Left ventricle myocardium inferior (tissue), 1 donor: ENCODE measurements at places on chromosomes 11 and 22. TPM values are rescaled to one million over a fixed set of nuclear protein-coding genes. Genes with fewer than 3 reads are reported as not detected.

Gene FDXACB1
- total RNA-seq = 0.93 TPM

Gene MRGPRX4
- total RNA-seq = not detected

Gene ADAMTS15
- 22.9 TPM for total RNA-seq

Gene ATP6V1E1
- total RNA-seq = 213 TPM

Gene CARD16
- 8.3 TPM for total RNA-seq

Gene PAMR1
- 12.9 TPM for total RNA-seq

Gene KCNJ1
- not detected for total RNA-seq

Gene KCNE3
- 4.3 TPM for total RNA-seq

- DNase-seq = peak; percentile 35
Observed at GRCh38 chr11:15800111-15800800, 556.1 kb downstream of the SOX6 start.

DNA sequence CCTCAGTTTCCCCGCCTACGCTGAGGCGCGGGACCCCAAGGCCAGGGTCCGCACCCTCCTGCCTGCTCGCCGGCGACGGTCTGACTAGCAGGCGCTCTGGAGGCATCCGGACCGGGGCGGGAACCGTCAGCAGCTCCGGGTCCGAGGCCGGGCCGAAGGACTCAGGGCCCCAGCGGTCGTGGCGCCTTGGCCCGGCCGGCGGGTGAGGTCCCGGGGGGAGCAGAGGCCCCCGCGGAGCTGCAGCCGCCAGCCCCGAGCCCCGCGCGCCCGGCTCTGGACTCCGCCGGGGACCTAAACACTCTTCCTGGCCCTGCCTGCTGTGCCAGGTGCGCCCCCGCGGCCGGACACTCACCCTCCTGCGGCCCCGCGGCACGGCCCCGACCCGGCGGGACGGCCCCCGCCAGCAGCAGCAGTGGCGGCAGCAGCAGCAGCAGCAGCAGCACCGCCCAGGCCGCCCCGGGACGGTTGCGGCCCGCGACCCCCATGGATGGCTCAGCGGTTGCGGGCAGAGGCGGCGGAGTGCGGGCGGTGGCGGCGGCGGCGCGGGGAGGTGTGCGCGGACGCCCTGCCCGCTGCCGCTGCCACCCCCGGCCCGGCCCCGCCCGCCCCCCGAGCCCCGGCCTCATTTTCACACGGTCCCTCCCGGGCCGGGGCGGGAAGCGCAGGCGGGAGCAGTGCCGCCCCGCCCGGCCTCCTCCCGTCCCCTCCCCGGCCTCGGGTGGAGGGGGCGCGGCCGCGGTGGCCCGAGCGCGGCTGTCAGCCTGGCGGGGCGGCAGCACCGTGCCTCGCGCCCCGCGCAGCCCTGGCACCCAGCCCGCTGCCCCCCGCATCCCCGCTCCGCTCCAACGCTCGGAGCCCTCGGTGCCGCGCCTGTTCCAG, at the start of gene SCUBE2:
Gene SCUBE2, minus strand, starts transcription at position 556 of the 879 bp plus-strand sequence. Its CDS starts 71 bp downstream, at position 485.
- DNase-seq = no peak

- no peak for DNase-seq
Observed at GRCh38 chr22:45125188-45125587, 38.5 kb upstream of the NUP50 start.

- DNase-seq = no peak
Observed at GRCh38 chr22:40022536-40023240, 27.9 kb downstream of the FAM83F start.

- peak; percentile 54 for DNase-seq
Observed at GRCh38 chr22:32644252-32645100, 157.0 kb upstream of the TIMP3 start.

- no peak for DNase-seq
Observed at GRCh38 chr22:23500508-23501260, 79.4 kb downstream of the IGLL1 start.

DNA sequence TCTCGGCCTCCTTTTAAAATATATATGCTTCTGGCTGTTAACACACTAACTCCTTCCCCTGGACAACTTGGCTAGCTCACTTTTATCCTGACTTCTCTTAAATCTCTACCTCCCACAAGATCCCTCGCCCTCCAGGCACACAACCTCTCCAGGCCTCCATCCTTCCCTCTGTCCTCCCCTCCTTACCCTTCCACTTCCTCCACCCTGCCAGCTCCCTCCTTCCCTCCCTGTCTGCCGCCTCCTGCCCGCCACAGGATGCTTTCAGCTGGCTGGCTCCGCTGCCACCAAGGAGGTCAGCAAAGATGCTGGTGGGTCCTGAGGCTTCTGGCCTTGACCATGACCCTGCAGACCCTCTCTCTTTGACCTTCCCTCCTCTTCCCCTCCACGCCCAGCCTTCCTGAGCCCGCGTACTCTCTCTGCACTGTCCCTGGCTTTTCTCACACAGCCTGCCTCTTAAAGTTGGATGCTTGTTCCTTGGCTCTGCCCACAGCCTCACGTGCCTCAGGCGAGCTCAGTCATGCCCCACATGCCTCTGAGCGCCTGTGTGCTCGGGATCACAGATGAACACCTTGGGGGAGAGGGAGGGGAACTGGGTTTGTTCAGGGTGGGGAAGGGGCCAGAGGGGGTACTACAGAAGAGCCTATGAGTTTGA, 6.7 kb downstream of the NFAM1 start:
- DNase-seq = no peak

DNA sequence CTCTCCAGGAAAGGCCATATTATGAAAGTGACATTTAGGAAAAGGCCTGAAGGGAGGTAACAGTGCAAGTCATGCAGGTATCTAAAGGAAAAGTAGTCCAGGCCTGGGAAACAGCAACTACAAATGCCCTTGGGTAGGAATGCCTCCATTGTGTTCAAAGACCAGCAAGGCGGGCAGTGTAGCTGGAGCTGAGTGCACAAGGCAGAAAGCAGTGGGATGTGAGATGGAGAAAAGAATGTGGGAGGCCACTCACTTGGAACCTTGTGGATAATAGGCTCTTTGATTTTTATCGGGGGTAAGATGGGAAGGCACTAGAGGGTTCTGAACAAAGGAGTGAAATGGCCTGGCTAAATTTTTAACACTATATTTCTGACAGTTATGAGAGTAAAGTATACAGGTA, 188.6 kb downstream of the PGR start:
- no peak for DNase-seq

DNA sequence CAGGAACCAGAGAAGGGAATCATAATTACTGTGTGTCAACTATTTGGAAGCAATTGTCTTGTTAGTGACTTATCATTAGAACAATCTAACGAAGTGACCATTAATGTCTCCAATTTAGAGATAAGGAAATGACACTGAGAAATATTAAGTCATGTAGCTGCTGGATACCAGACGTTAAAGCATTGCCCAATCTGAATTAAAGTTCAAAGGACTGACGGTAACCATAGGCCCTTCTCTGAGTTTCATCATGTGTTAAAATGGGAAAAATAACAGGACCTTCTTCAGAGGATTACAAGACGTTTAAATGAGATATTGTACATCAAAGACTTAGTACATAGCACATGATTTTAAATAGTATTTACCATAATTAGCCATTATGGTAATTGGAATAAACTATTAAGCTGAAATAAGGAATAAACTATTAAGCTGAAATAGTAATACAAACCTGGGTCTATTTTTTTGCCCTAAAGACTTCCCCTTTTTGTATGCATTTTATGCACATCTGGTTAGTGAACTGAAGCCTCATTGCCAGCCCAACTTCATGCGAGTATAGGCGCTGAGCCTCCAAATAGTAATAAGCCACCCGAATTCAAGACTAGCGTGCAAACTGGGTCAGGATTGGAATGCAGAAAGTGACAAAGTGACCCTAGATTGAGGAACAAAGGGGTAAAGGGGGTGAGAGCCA, 41.0 kb downstream of the GLYATL1 start:
- no peak for DNase-seq

DNA sequence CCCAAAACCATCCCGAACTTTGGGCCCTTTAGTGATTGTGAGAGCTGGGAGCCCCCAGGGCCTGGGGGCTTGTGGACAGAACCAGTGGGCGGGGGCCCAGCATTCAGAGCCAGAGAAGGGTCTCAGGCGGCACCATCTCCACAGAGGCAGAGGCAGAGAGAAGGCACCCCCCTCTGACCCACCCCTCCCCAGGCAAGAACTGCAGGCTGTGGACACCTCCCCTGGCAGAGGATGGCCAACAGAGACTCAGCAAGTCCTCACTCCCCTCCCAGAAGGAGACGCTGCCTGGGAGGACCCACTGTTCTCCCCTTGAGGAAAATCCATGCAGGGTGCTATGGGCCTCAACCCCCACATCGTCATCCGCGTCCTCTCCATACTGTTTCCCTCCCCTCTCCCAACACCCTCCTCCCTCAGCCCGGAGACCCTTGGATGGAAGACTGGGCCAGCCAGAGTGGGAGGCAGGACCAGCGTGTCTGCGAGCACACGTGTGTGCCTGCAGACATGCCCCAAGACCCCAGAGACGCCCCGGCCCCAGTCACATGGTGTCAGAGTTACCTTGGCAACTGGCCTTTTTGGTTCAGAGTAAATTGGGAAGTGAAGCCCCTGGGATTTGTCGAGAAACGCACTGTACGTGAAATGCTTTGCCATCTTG, 42.6 kb downstream of the KCNC1 start:
- DNase-seq = no peak

DNA sequence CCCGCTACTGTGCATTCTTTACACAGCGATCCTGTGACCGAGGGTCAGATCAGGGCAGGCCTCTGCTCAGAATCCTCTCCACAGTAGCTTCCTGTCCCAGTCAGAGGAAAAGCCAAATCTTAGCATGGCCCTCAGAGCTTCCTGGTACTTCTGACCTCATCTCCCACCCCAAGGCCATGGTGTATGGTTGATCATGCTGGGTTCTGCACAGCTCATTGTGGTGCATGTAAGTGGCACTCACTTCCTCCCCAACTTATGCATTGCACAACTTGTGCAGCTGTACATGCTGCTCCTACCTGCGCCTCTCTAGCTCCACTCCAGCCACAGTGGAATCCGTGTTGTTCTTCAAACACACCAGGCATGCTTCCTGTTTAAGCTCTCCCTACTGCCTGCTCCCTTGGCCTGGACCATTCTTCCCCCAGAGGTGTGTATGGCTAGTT, 20.3 kb downstream of the BMAL1 start:
- DNase-seq = no peak

GRCh38 chr11:33214187-33214586, 43.0 kb upstream of the HIPK3 start:
- DNase-seq = no peak

GRCh38 chr11:70075836-70076235, 2.3 kb upstream of the ANO1 start:
- DNase-seq = no peak

DNA sequence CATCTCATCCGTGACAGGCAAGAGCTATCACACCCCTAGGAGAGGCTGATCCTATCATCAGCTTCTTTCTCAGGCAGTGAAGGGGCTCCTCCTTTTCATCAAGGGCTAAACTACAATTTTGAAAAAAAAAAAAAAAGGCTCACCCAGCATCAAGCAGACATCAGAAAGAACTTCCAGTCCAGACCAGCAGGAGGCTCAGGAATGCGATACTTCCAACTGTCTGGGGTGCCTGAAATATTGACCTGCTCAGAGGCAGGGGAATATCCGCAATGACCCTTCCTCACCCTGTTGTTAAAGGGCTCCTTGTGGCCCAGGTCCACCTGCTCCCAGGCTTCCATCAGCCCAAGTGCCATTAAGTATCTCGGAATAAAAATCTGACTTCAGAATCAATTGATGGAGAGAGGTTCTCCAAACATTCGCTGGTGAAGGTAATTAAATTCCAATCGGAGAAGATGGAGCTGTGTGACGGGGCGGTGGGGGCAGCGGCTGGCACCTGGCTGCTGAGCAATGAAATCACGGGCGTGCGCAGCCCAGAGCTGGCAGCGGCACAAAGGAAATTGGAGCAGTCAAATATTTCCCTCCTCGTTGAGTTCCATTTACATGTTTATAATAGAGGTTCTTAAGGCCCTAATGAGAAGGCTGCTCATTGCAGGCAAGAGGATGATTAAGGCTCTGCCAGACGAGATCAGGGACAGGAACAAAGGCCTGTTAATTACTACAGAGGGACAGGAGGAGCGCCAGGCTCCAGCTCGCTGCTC, 69.0 kb upstream of the THY1 start:
- DNase-seq = no peak

DNA sequence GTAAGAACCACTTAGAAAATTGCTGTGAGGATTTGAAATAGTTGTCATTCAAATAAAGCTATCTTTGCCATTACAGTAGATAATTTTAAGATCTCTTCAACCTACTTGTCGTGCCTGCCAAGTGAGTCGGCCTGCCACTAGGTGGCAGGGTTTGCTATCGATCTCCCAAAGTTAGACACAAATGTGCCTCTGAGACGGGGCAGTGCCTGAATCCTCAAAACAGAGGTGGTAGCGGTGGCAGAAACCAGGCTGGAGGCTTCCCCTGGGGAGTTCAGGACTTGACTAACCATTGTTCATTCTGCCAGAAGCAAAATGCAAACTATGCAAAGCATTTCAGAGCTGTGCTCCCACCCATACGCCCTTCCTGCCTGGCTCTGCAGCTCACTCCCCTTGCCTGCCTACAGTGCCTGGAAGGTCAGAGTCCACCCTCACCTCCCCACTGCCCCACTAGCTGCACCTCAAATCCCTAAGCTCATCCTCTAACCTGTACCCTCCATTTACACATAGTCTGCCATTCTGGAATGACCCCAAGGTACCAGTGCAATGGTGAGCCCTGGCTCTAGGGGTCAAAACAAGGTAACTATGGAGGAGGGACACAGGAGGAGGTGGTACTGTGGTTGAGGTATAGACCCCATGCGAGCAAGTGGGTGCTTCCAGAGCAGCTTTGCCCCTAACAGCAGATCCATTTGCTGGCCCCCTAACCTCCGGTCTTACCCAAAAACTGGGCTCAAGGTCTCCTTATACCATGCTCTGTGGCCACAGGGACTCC, 82.1 kb downstream of the C11orf58 start:
- DNase-seq = peak; percentile 79

DNA sequence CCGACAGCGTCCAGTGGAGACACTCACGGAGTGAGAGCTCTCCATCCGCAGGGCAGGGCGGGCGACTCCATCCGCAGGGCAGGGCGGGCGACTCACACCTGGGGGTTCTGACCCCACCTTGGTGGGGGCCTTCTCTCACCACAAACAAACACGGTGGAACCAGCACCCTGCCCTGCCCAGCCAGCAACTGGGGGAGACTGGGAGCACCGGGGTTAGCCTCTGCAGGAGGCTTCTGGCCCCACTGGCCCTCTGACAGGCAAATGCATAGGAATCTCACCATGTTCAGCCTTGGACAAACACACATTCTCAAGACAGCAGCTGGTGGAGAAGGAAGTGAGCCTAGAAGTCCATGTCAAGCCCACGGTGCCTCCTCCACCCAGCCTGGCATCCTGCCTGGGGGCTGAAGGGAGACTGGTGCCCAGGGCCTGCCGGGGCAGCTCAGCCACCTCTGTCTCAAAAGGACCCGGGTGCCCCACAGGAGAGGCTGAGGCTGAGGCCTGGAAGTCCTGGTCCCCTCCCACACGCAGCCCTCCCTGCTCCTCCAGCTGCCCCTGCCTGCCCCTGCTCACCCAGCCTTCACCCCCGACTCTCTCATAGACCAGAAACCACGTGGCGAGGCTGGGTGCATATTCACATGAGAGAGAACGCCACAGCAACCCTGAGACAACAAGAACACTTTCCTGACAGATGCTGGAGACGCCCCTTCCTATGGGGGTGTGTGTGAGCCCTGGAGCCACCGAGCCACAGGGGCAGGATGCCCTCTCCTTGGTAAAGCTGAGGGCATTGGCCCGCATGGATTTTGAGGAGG, 98.4 kb upstream of the B3GAT1 start:
- no peak for DNase-seq
